Left ventricle myocardium superior (tissue), 1 donor: ENCODE measurements at places on chromosomes 7 and 10.

- DNase-seq, result no peak
These were observed 80.3 kb downstream of the KLF6 start for GRCh38 chr10:3704565-3705325.

DNA sequence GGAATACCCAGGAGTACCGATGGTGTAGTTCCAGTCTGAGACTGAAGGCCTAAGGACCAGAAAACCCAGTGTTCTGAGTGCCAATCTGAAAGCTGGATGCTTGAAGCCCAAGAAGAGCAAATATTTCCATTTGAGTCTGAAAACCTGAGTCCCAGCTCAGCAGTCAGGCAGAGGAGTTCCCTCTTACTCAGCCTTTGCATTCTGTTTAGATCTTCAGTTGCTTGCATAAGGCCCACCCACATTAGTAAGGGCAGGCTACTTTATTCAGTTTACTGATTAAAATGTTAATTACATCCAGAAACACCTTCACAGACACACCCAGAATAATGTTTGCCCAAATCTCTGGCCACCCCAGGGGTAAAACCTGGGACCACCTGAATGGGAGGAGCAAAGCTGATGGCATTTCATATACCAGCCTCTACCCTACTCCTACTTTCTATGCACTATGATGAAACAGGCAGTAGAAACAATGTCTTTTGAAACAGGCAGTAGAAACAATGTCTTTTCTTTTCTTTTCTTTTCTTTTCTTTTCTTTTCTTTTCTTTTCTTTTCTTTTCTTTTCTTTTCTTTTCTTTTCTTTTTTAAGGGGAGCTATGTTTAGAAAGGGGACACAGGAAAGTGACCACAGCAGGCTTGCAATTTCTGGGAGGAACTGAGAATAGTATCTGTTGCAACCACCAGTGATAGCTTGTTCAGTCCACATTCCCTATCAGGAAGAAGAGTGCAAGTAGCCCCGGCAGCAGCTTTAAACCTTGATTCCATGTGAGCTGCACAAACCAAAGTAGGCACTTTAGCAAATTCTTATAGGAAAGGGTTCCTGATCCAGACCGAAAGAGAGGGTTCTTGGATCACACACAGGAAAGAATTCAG is 30.6 kb downstream of the FAM237B start:
- no peak for DNase-seq

DNA sequence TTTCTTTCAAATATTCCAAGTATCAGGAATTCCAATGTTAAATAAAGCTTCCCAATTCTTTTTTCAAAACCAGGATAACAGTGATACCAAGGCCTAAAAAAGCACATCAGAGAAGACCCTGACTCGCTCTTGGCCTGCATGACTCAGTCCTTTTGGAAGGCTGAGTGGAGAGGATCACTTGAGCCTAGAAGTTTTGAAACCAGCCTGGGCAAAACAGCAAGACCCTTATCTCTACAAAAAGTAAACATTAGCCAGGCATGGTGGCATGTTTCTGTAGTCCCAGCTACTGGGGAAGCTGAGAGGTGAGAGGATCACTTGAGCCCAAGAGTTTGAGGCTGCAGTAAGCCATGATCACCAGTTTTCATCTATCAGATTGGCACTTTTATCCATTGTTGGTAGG is 18.7 kb downstream of the NFE2L3 start:
- DNase-seq, result no peak

DNA sequence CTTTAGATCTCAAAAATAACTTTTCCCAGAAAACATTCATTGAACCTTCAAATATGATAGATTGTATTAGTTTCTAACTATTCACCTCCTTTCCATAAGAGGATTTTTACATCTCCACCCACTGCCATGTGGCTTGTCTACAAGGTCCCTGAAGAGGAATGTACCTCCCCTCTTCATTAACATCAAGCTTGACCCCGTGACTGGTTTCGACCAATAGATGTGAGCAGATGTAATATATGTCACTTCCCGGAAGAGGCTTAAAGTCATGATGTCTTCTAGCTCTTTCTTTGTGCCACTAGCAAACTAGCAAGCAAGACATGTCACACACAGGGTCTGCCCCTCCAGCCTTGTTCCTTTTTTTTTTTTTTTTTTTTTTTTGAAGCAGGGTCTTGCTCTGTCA is 6.9 kb downstream of the BAZ1B start:
- DNase-seq, result no peak

DNA sequence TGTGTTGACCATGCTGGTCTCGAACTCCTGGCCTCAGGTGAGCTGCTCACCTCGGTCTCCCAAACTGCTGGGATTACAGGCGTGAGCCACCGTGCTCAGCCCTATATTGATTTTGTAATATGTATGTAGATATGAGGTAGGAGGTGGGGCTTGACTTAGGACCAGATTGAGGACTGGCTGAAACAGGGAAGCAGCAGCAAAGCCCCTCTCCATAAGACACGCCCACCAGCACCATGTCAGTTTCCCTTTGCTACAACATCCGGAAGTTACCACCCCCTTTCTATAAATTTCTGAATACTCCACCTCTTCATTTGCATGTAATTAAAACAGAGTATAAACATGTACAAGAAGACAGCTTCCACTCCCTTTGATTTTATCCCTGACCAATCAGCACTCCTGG is 47.9 kb upstream of the MYL10 start:
- DNase-seq, result no peak

DNA sequence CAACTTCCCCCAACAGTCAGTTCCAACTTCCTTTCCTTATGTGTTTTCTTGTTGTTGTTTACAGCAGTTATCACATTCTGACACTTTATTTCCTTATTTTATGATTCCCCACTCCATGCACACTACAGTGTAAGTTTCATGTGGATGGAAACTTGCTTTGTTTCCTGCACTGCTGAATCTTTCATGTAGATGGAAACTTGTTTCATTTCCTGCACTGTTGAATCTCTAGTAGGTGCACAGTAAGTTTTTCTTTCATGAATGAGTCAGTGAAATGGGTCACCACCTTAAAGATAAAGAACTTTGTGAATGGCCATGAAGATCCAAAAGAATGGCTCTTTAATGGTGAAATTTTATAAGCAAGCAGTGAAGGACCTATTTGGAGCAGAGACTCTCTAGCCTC is 61.4 kb downstream of the SHOC2 start:
- no peak for DNase-seq

DNA sequence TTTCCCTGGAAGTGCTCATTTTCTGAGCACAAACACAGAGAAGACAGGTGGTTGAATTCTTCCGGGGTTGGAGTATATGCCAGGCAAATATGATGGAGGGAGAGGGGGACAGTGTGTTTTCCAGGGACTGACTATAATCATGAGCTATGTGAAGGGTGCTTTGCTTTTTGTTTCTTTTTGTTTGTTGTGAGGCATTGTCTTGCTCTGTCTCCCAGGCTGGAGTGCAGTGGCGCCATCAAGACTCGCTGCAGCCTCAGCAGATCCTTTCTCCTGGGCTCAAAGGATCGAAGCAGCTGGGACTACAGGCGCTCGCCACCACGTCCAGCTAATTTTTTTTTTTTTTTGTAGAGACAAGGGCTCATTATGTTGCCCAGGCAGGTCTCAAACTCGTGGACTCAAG is 47.3 kb upstream of the CPN1 start:
- no peak for DNase-seq

DNA sequence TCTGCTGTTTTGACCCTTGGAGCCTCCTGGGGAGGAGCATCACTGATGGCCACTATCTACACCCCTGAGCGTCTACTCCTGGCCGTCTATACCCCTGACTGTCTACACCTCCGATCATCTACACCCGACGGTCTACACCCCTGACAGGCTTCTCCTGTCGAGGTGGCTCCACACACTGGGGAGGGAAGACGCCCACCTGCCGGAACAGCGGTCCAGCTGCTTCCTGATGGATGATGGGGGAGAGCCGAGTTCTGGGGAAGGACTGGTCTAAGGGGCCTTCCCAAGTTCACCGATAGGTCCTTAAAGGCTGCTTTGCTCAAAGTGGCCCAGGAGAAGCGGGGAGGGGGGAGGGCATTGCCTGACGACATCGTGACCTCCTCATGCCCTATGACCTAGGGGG is 39.4 kb downstream of the GBX1 start:
- DNase-seq, result peak; percentile 20

GRCh38 chr10:87505366-87506111 is 846 bp downstream of the MINPP1 start:
- peak; percentile 72 for DNase-seq

DNA sequence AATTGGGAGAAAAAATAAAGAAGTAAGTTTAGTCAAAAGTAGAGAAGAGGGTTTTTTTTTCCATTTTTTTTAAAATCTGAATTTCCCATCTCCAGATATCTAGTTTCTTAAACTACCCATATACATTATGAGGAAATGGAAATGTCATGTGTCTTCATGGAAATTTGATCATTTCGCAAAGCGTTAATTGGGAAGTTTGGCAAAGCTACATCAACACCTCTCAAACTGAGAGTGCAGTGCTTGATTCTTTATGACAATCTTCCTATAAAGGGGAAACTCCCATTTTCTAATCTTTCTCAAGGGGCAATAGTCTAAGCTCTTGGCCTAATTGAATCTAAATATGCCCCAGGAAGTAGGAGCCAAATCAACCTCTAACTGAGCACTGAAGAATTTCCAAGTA is 110.4 kb upstream of the INHBA start:
- no peak for DNase-seq

DNA sequence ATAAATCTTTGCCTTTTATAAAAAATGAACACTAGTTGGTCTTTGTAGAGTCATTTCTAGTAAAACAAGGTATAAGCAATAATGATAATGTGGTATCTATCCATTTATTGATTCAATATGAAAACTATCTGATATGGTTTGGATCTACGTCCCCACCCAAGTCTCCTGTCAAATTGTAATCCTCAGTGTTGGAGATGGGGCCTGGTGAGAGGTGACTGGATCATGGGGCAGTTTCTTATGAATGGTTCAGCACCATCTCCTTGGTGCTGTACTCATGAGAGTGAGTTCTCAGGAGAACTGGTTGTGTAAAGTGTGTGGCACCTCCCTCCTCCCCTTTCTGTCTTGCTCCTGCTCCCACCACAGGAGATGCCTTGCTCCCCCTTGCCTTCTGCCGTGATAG is 288.8 kb downstream of the CACNA2D1 start:
- no peak for DNase-seq

DNA sequence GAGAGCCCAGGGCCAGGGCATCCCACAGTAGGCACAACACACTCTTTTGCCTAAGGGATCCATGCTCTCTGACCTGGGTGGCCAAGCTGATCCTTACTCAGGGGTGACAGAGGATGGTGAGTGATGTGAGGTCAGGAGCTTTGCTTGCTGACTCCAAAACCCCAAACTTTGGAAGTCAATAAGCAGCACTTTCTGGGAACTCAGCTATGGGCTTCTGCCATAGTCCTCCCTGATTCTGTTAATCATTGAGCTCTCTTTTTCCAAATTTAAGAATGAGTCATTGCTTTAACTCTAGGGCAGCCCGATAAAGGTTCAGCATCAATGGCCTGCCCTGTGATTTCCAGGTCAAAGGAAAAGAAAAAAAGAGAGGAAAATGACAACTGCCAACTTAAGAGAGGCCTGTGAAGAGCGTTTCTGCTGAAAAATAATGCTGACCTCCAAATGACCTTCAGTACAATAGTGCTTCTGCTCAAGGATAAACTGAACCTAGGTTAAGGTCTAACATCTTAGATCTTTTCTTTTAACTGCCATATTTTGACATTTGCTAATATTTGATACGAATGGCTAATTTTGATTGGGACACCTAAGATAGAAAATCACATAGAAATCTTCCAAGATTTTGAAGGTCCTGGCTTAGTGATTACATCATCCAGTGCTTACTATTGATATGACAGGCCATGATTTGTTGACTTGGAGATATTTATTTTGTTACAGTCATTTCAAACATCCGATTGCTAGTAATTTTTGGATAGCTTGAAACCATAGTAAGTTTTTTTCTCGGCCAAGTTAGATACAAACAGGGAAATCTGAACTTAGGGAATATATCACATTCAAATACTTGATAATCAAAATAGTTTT is 20.8 kb upstream of the RELN start:
- no peak for DNase-seq

GRCh38 chr7:24370541-24370940 is 86.6 kb downstream of the NPY start:
- DNase-seq, result no peak

DNA sequence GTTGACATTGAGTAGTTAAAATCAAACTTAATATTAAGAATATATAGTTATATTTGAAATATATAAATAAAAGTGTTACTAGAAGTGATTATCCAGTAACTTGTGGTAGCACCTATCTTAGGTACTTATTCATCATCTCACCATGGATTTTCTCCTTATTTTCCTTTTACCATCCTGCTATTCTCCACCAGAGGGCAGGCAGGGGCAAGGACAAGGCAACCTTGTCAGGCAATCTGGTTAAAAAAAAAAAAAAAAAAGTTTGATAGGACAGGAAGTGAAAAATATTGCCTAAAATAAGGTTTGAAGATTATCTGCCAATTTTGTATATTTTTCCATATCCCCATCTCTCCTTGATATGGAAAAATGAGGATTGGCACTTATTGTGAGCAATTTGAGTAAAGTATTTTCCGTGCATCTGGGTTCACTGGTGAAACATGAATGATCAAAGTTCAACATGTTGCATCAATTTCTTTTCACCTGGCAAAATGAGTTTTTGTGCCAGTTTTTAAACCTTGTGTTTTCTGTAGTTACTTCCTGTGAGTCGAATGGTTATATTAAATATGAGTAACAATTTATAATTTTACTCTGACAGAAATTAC is 256.7 kb downstream of the AGMO start:
- DNase-seq, result peak; percentile 37

GRCh38 chr7:70935311-70935710 is 196.6 kb upstream of the GALNT17 start:
- no peak for DNase-seq

DNA sequence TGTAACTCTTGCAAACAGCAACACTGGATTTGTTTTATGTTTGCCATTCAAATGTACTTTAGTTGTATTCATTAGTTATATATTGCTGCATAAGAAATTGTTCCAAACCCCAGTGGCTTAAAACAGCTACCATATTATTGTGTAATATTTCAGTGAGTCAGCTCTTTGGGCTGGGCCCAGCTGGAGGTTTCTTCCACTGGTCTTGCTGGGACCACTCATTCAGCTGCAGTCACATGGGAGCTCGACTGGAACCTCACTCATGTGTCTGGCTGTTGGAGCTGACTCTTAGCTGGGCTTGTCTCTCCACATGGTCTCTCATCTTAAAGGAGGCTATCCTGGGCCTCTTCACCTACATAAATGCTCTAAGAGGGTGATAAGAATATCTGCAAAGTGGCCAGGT is 23.2 kb upstream of the PIP4K2A start:
- DNase-seq, result peak; percentile 49

- DNase-seq, result no peak
These were observed 8.9 kb upstream of the LYZL1 start for GRCh38 chr10:29279779-29280487.

- DNase-seq, result peak; percentile 47
These were observed 447.8 kb upstream of the FZD8 start for GRCh38 chr10:36089790-36090440.

- DNase-seq, result peak; percentile 91
These were observed at the start of gene PDLIM1 for GRCh38 chr10:95290461-95291364. PDLIM1 (minus strand) TSS chr10:95291003; CDS start chr10:95290915, 88 bp downstream.
